Muscle of back (tissue), 13 donors: ENCODE measurements at places on chromosomes 11 and 22.
A peak's percentile ranks its signal among the peaks of the same experiment; 100 is the strongest.

DNA sequence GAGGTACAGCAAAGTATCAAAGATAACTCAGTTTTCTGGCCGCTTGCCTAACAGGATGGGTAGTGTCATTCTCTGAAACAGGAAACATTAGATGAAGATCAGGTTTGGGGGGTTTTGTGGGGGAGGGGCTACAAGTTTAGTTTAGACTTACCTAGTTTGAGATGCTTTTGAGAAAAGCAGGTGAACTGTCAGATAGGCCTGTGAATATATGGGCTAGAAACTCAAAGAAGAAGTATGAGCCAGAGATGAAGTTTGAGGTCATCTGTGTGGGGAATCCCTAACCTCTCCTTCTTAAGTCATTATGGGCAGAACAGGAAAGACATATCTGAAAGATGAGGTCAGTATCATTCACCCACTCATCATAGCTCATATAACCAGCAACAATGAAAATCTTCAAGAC lies 11.9 kb downstream of the HOATZ start:
- no peak for DNase-seq

DNA sequence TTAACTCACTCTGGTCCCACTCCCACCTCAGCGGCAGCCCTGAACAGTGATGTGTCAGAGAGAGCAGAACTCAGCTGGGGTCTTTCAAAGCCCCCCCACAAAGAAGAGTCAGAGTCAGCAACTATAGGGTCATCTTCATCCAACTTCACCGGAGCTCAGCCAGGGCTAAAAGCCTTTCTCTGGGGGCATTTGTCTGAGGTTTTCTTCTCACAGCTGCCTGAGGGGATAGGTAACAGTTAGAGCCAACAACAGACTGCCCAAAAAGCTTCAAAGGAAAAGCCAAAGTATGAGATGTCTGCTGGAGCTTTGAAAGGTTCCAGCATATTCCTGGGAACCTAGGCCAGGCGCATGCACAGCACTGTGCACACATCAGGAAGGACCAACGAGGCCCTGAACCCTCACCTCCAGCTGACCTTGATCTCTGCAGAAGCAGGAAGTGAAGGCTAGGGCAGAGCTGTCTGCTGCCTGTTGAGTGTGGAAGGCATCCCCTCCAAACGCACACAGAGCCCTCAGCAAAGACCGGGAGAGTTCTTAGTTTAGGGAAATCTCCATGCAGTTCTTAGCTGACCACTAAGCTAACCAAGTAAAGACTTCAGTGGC lies 28.1 kb upstream of the COMT start:
- DNase-seq = no peak

DNA sequence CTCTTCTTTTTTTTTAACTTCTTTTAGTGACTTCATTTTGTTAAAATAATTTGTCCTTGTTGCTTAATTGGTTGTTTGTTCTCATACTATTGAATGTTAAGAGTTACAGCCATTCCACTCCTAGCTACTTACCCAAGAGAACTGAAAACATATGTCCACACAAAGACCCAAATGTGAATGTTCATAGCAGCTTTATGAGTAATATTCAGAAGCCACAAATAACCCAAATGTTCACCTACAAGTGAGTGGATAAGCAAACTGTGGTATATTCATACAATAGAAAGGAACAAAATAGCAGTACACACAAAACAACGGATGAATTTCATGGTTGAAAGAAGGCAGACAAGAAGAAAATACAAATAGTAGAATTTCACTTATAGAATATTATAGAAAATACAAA lies 1.4 kb upstream of the OR4D11 start:
- DNase-seq = no peak

DNA sequence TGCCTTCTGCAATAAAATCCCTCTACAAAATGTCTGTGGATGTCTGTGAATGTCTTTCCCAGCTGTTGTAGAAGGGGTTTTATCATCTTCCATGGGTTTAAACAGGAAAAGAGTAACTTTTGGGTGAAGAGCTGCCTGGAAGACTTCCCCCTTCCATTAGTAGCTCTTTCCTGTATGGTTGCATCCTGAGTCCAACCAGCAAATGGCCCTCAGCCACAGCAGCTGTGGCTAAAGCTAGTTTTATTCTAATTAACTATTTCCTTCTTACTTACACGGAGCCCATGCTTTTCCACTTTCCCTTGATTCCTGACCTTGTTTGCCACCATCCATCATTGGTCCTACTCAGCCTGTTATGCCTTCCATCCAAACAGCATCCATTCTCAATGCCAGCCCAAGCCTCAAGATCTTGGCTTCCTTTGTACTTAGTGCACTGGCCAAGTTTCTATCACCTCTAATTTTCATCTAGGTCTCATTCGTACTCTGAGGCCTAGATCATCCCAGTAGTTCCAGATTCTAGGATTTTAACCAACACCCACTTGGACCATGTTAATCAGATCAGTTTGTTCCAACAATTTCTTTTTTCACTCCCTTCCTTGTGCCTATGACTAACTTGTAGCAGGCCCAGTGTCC lies 41.5 kb upstream of the CADM1 start:
- peak; percentile 22 for DNase-seq

DNA sequence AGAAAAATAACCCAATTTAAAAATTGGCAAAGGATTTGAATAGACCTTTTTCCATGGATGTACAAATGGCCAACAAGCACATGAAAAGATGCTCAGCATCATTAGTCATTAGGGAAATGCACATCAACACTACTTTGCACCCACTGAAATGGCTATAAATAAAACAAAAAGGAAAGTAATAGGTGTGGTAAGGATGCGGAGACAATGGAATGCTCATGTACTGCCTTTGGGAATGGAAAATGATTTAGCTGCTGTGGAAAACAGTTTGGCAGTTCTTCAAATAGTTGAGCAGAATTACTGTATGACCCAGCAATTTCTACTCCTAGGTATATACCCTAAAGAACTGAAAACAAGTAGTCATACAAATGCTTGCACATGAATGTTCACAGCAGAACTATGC lies 37.4 kb downstream of the LARGE2 start:
- DNase-seq = no peak

DNA sequence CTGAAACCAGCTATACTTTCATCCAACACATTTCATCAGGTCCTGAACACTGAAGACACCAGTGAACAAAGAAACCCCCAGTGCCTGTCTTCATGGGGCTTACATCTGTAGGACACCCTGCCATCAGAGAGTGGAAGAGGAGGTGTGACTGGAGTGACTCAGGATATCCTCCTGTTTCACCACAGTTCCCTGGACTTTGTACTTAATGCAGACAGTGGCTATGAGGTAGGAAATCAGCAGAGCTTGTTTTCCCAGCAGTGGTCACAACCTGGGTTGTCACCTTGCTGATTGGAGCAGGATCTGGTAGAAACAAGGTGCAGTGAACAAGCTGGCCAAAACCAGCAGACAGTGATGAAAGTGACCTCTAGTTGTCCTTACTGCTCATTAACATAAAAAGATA lies 128.8 kb downstream of the KIRREL3 start:
- DNase-seq = no peak
